ENCODE measurements at places on chromosomes 13 and 19.

GRCh38 chr19:19064811-19065745, 1.3 kb downstream of the SLC25A42 start:
- no peak for DNase-seq

DNA sequence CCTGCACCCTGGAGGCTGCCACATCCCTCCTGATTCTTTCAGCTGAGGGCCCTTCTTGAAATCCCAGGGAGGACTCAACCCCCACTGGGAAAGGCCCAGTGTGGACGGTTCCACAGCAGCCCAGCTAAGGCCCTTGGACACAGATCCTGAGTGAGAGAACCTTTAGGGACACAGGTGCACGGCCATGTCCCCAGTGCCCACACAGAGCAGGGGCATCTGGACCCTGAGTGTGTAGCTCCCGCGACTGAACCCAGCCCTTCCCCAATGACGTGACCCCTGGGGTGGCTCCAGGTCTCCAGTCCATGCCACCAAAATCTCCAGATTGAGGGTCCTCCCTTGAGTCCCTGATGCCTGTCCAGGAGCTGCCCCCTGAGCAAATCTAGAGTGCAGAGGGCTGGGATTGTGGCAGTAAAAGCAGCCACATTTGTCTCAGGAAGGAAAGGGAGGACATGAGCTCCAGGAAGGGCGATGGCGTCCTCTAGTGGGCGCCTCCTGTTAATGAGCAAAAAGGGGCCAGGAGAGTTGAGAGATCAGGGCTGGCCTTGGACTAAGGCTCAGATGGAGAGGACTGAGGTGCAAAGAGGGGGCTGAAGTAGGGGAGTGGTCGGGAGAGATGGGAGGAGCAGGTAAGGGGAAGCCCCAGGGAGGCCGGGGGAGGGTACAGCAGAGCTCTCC, 6.9 kb upstream of the CEACAM5 start:
- DNase-seq = no peak

DNA sequence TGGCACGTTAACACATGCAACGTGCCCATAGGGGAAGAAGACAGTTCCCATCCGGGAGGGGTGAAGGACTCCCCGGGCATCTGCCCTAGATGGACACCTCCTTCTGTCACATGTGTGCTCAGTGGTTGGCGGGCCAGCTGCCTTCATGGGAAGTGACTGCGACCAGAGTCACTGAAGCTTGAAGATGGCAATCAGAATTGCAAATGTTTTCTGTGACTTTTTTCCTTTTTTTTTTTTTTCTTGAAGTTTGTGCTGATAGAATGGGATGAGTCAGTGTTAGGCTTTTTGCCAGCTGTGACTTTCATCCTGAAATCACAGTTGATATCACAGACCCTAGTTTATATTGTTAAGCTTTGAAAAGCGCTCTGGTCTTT, 109.2 kb upstream of the MCF2L start:
- no peak for DNase-seq

DNA sequence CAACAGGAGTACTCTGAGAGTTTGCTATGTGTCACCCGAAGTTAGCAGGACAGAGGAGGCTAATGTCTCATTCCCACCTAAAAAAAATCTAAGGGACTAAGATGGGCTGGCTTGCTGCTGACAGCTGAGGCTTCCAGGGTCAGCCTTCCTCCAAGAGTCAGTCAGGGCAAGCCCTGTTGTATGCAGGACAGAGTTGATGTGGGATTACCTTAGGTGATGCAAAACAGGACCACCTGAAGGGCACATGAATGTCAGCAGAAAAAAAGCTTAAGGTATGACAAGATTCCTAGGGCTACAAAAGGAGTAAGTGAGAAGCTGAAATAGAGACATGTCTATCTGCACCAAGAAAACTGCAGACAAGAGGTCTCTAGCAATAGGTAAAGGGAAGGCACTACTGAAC, 151.5 kb downstream of the NHLRC3 start:
- DNase-seq = no peak

DNA sequence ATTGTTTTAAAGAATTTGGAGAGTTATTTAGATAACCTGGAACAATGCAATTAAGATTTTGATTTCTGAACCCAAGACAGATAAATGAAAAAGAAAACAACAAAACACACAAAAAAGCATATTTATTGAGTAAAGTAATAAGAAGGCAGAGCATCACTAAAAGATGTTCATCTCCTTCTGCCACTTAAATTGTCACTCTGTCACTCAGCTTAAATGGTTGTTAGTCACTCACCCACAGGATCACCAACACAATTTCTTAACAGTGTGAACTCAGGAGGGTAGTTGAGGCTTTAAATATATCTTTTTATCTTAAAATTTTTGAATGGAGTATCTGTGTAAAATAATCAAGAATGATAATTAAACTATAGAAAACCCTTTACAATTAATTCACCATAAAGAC, 1215.5 kb upstream of the PCDH20 start:
- DNase-seq = no peak

GRCh38 chr13:51894239-51894638, 32.5 kb downstream of the CCDC70 start:
- no peak for DNase-seq

DNA sequence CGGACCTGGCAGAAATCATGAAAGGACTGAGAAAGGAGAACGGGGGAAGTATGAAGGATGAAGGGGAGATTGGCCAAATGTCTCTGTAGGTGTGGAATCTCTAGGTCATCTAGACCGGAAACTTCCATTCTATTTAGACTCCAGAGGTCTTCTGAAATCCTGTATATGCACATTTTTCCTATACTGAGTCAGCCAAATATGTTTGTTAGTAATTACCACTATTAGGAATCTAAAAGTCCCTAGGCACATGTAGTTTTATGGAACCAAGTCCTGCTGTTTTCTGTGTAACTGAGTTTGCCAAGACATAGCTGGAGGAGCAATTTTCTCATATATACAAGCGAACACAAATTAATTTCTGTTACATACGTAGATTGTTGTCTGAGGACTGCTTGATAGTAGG, 498.1 kb downstream of the GPC5 start:
- no peak for DNase-seq

DNA sequence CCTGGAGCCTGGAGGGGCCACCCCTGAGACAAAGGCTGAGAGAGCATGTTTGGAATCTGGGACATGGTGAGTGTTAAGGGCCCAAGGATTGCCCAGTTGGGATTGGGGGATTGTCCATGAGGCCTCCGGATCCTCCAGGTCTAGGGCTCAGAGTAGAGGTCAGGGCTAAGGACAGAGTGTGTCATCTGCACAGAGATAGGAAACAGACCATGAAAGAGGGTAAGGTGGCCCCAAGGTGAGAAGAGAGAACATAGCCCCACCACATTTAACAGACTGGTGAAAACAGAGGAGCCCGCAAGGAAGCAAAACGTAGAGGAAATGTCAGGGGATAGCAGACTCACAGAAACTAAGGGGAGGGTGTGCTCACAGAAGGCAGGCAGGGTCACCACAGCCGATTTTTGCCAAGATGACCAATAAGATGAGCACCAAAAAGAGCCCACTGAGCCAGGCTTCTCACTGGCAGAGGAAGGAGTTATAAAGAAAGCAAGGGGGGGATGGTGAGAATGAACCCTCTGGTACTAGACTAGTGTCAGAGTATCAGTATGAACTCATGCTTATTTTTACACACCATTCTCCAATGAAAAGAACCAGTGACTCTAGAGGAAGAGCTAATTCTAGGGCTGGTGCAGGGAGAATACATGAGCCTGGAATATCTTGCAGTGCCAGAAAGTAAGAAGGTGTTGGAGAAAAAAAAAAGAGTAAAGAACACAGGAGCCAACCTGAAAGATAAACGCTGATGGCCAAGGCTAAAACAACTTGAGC, 17.5 kb downstream of the DYRK1B start:
- DNase-seq = no peak

DNA sequence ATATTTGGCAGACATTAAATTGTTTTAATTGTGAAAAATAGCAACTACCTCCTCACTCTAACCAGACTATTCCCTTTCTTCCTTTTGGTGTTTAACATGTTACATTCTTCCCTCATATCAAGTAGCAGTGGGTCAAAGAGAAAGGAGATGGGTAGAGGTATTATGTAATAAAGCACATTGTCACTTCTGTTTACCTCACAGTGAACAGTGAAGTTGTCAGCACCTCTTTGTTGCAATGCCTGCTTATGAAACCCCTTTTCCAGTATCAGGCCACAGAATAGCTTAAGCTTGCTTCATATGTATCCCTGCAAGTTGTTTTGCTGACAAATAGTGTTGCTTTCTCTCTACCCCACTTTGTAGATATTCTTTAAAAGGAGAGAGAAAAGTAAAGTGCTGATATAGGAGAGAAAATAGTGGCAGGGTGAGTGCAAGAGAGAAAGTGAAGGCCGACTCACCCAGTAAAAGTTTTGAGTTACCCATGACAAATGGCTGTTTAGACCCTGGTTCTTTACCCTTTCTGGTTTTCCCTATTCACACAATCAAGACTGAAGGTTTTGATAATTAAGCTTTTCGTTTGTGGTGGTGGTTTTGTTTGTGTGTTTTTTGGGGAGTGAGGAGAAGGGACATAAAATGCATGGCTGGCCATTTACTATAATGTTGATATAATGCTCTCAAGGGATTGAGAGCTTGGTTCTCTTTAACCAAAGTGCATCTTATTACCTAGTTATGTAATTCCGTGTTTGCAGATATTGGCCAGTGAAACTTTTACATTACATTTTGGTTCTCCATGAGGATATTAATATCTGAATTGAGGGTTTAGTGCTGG, 3.7 kb downstream of the ITM2B start:
- no peak for DNase-seq

- no peak for DNase-seq
These were observed 6.3 kb downstream of the BICRA start for GRCh38 chr19:47615230-47615629.

- no peak for DNase-seq
These were observed 23.5 kb downstream of the FAM187B start for GRCh38 chr19:35204799-35205732.

GRCh38 chr13:24671386-24672113, 8.7 kb upstream of the ATP12A start:
- no peak for DNase-seq

GRCh38 chr19:49472936-49473335, 1.1 kb upstream of the FLT3LG start:
- no peak for DNase-seq

- no peak for DNase-seq
These were observed 175.6 kb upstream of the SLITRK6 start for GRCh38 chr13:85974608-85975366.

DNA sequence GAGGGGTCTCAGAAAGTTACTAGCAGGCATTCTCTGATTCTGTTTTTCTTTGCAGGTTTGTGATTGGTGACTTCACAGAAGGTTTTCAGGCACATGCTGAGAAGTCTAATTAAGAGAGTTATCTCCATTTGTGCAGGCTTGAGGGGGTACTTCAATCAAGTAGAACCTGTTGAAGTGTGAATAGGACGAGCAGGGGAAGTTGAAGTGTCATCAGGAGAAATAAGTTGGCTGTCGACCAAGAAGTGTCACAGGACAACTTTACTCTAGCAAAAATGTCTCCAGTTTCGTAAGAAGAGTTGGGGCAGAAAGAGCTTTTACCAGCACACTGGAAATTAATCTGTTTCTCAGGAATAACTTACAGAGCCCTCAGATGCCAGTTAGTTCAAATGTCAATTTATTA, 576.5 kb upstream of the SLITRK5 start:
- DNase-seq = no peak

- no peak for DNase-seq
These were observed 7.5 kb upstream of the TSHZ3 start for GRCh38 chr19:31356587-31357314.

All from thoracic aorta (tissue), 2 donors.